ENCODE measurements at places on chromosomes 11 and 22.

- H3K4me1 ChIP-seq = no peaks in the 10 kb centered on the region
- H3K27me3 ChIP-seq = peaks cover 56% of the 10 kb centered on the region
Measured at GRCh38 chr22:47994601-47995263, 1232.3 kb downstream of the TBC1D22A start.

- no peaks in the 10 kb centered on the region for H3K27me3 ChIP-seq
- H3K4me3 ChIP-seq = no peak overlapping the region
- H3K36me3 ChIP-seq = no peaks in the 10 kb centered on the region
Measured at GRCh38 chr11:69599502-69599901, 41.5 kb upstream of the CCND1 start.

- no peaks in the 10 kb centered on the region for H3K36me3 ChIP-seq
- DNase-seq = no peak
- no peaks in the 10 kb centered on the region for H3K4me1 ChIP-seq
- H3K27me3 ChIP-seq = peaks cover 32% of the 10 kb centered on the region
- no peak overlapping the region for H3K4me3 ChIP-seq
Measured at GRCh38 chr11:1348796-1349326, 39.4 kb upstream of the TOLLIP start.

- DNase-seq = no peak
- no peaks in the 10 kb centered on the region for H3K27me3 ChIP-seq
- peaks cover 34% of the 10 kb centered on the region for H3K4me1 ChIP-seq
- peak overlapping the region; percentile 76 for H3K27ac ChIP-seq
- peak overlapping the region; percentile 92 for H3K4me3 ChIP-seq
Measured at GRCh38 chr22:37953062-37953436, 352 bp downstream of the C22orf23 start.

GRCh38 chr11:69370984-69371709, 77.2 kb downstream of the MYEOV start:
- DNase-seq = peak; percentile 1
- no peaks in the 10 kb centered on the region for H3K27me3 ChIP-seq
- peaks cover 9% of the 10 kb centered on the region for H3K4me1 ChIP-seq
- no peak overlapping the region for H3K27ac ChIP-seq

DNA sequence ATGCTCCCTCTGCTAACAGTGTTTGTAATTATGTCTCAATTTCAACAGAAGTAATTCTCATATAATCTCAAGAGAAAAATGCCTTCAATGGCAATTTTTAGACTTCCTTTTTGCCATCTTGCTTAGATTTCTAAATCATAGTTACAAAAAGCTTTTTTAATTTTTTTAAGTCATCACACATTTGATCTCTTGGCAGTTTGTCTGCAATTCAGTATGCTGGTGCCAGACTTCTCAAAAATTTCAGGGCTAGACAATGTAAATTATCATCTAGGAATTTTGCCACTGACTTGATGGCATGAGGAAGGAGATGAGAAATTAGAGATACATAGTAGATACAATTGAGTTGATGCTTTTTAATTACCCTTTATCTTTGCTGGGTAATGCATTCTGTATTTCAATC, 1176.7 kb upstream of the CNTN5 start:
- H3K27me3 ChIP-seq = no peaks in the 10 kb centered on the region
- no peak overlapping the region for H3K4me3 ChIP-seq
- no peak for DNase-seq
- H3K4me1 ChIP-seq = no peaks in the 10 kb centered on the region
- H3K36me3 ChIP-seq = no peaks in the 10 kb centered on the region

DNA sequence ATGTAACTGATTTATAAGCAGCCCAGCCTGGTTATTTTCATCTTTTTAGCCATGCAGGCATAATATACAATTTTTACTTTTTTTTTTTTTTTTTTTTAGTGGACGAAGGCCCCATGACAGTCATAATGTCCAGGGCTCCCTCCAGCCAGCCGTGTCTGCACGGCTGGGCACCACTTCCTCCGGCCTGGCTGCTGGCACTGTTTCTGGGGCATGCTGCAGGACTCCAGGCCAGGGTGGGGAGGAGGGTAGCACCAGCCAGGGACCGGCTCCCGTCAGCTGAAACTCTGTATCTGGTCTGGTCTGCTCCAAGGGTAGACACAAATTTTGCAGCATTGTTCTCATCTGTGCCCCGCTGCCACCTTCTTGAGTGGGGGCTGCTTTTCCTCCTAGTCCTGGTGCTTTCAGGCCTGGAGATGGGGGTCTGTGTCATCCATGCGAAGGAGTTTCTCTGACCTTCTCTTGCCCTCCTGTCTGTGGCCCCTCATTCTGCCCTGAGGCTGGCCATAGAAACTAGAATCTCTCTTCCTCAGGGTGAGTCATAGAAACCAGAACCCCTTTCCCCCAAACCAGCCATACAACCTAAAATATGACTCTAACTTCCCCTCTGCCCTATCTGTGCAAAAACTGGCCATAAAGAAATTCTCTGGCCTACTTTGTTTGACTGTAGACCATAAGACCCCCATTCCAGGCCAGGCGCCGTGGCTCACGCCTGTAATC, 9.2 kb upstream of the RRP7A start:
- no peaks in the 10 kb centered on the region for H3K36me3 ChIP-seq
- H3K27me3 ChIP-seq = no peaks in the 10 kb centered on the region
- DNase-seq = no peak

- H3K4me1 ChIP-seq = peaks cover 23% of the 10 kb centered on the region
- no peaks in the 10 kb centered on the region for H3K36me3 ChIP-seq
- H3K27ac ChIP-seq = peak overlapping the region; percentile 56
- H3K27me3 ChIP-seq = peaks cover 15% of the 10 kb centered on the region
Measured at GRCh38 chr11:1336836-1337646, 27.6 kb upstream of the TOLLIP start.

DNA sequence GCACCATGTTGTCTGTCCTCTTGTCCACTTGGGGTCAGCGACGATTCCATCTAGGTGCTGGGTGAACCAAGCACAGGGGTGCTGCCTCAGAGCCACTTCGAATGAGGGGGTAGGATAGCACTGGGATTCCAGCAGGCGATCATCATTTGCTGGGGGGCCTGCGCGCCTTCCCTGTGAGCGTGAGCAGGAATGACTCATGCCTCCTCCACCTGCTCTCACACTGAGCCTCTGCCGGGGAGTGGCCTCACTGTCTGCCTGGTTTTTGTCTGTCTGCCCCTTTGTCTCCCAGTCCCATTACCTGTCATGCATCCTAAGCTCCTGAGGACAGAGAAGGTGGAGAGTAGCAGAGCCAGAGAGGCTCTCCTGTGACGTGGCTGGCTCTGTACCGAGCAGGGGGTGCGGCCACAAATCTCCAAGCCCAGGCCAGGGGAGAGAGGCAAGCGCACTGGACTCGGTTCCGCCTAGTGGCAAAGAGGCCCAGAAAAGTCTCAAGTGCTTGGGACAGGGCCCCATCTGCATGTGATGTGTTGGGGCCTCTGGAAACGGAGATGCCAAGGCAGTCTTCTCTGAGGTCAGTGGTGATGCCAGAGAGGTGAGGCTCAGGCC, 30.8 kb downstream of the RSPH14 start:
- peaks cover 33% of the 10 kb centered on the region for H3K4me1 ChIP-seq
- H3K36me3 ChIP-seq = no peaks in the 10 kb centered on the region
- no peaks in the 10 kb centered on the region for H3K27me3 ChIP-seq
- no peak overlapping the region for H3K27ac ChIP-seq

GRCh38 chr22:24157822-24158135, 23.5 kb upstream of the SUSD2 start:
- H3K27ac ChIP-seq = peak overlapping the region; percentile 92
- no peaks in the 10 kb centered on the region for H3K36me3 ChIP-seq
- H3K27me3 ChIP-seq = no peaks in the 10 kb centered on the region
- peak overlapping the region; percentile 89 for H3K4me3 ChIP-seq

Data from left ventricle myocardium inferior (tissue), 1 donor.